ENCODE measurements at places on chromosomes 7 and 10.

GRCh38 chr10:63720072-63720537, 198.9 kb downstream of the REEP3 start:
- DNase-seq = peak; percentile 26

GRCh38 chr7:41540601-41541000, 162.3 kb downstream of the INHBA start:
- no peak for DNase-seq

DNA sequence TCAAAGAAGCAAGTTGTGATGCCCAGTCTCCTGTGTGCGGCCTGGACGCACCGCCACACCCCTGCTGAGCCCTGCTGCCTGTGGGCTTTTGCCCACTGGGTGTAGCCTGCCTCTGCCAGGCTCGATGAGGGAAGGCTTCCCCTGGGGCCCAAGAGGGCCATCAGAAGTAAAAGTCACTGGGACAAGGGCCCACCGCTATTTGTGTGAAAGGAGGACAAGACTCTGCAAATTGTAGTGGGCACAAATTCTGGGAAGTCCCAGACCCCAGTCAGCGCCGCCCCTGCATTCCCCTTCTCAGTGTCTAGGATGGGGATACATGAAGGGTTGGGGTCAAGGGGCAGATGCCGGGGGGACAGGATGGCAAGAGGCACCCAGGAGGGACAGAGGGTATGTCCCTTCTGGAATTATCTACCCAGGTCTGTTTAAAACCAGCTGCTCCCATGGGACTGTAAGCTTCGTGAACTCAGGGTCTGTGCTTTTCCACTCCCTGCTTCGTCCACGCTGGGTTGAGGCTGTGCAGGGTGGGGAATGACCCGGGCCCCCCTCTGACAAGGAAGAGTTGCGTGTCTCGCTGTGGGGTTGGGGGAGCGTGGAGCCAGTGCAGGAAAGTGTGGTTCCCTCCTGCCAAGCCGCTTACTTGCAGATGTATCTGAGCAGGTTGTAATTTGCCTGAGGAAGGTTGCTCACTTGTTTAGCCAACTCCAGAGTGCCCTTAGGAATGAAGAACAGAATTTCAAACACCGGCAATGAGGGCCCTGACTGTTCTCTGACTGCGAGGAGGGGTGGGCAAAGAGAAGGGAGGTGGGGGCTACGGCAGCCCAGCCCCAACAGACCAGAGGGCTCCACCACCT, 147.2 kb downstream of the MAPK8 start:
- DNase-seq = no peak

GRCh38 chr7:11237742-11238141, 264.1 kb downstream of the PHF14 start:
- no peak for DNase-seq

All from fibroblast of gingiva (primary cell).